ENCODE measurements at places on chromosomes 7 and 10.

DNA sequence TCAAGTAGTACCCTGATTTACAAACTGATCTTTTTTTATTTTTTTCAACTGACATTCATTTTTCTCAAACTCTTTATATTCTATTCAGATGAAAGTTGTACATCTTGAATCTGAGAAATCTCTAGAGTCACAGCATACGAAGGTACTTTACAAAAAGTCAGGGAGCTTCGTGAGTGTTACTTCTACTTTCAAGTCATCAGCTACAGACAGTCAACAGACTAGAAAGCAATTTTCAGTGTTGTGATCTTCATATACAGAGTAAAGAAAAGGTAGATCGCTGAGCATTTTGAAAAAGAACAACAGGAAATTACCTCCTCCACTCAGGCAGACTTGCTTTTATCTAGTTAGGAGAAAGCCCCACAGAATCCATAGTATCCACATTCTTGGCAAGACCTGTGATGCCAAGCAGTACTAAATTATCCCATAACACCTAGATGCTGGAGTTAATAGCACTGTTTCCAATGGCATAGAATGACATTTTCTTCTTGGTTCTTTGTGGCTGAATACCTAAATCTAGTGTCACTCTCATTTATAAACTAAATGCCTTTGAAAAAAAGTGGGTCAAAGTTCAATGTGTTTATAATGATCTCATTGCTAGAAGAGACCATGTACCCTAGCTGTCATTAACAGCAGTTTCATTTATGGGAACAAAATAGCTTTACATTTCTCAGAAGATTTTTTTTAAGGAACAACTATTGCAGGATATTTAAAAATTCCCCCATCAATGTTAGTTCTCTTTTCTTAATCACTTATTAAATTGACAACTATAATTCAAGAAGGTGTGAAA, 12.0 kb upstream of the ZNF800 start:
- no peak for DNase-seq

GRCh38 chr10:109913306-109913892, 9.9 kb downstream of the XPNPEP1 start:
- no peak for DNase-seq

DNA sequence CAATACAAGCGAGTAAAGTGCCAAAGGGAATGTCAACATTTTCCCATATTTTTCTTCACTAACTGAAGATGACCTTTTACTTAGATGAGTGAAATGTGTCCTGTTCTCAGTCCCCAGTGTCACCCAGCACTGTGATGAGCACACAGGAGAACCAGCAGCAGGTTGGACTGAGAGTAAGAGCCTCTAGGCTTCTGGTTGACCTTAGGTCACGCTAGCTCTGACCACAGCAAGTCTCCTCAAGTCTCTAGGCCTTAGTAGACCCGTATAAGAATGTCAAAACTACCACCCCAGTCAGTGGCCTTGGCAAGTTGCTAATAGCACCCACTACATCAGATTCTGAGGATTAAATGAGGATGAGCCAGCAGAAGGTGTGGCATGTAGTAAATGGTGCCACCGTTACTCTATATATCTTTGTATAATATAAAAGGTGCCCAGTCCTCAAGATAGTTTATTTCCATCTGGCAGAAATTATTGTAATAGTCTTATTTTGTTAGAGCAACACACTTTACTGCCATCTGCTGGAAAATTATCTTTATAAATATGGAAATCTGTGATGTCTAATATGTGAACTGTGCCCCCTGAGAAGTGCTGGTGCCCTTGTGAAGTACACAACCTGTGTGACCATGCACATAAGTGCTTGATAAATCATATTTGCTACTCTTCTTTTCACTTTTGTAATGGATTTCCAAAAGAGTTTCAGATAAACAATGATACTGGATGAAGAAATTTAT, 75.7 kb downstream of the SPAG6 start:
- no peak for DNase-seq

GRCh38 chr10:109922358-109922975, 844 bp downstream of the XPNPEP1 start:
- DNase-seq, result no peak

DNA sequence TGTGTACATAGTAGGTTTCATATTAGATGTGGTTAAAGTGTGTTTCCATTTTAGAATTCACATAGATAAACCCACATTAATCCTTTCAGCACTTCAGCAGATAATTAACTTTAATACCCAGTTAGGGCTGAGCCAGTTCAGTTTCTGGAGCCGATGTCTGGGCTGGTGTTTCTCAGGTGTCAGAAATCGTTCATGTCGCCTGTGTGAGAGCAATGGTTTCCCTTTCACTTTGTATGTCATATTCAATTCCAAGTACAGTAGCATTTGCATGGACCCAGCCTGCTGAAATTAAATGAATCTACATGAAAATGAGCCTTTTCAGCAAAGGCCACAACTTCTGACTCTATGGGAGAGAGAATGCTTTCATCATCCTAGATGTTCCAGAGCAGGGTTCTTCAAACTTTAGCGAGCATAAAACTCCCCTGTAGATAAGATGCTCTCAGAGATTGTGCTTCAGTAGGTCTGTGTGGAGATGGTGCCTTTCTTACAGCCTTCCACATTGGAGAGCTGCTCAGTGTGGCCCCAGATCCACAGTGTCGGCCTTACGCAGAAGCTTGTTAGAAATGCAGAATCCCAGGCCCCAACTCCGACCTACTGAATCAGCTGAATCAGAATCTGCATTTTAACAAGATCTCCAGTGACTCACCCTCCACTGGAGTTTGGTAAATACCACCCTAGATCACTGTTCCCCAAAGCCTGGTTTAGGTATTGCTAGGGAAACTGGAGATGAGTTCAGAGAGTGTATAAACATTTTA, 19.6 kb downstream of the WIPF3 start:
- no peak for DNase-seq

- no peak for DNase-seq
Measured at GRCh38 chr7:37071124-37071523, 346.8 kb upstream of the AOAH start.

GRCh38 chr10:123678376-123678775, 12.2 kb downstream of the GPR26 start:
- DNase-seq, result no peak

DNA sequence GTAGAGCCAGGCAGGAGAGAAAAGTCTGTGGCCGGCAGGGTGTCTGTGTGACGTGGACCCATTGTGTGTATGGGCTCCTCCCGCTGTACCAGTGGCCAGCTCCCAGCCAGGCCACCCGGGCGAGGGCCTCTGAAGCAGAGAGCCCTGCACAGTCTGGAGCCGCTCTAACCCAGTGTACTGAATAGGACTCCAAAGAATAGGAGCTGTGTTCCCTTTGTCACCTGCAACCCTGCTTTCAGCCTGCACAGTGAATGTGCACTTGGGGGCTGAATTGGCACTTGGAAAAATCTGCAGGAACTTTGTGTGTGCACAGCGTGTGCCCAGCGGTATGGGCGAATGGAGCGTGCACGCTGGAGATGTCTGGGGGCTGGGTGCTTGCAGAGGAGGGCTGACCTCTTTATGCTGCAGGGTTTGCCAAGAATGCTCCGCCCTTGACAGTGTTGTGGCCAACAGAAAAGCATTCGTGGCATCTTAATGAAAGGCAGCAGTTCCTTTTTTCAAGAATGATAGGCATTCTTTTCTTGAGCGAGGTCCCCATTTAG, 216.2 kb downstream of the AUTS2 start:
- DNase-seq, result no peak
